ENCODE measurements at places on chromosomes 2 and 18.

GRCh38 chr2:173467751-173468150 lies 113.1 kb downstream of the CDCA7 start:
- DNase-seq, result no peak

- DNase-seq, result no peak
Observed at GRCh38 chr2:63425606-63426005, 162.7 kb downstream of the WDPCP start.

DNA sequence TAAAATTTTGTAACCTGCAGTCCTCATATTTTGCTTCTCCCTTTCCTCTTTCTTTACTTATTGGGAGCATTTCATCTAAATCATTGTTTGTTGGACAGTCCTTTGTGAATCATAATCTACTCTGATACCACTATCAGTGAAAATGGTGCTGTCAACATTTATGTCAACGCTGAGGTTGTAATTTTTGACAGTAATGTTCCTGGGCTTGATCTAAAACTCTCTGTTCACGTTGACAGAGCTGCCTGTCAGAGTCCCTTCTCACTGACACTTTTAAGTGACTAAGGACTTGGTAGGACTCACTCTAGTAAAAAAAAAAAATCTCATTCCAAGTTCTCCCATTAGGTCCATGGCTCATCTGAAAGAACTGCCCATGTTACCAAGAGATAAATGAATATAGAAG lies 1640.8 kb upstream of the PIK3C3 start:
- DNase-seq, result no peak

- no peak for DNase-seq
Observed at GRCh38 chr2:189249171-189249570, 69.6 kb upstream of the COL5A2 start.
